ENCODE measurements at places on chromosomes 4 and X. TPM values are rescaled to one million over a fixed set of nuclear protein-coding genes. Genes with fewer than 3 reads are reported as not detected.
A peak's percentile ranks its signal among the peaks of the same experiment; 100 is the strongest.

Gene CLNK
- total RNA-seq, result not detected

Gene STPG2
- 2.4 TPM for total RNA-seq

Gene GUF1
- 15.3 TPM for total RNA-seq

Gene WDFY3
- total RNA-seq, result 79.4 TPM

Gene SLC38A5
- 6.6 TPM for total RNA-seq

Gene PABPC4L
- 1.5 TPM for total RNA-seq

Gene MAGEB1
- not detected for total RNA-seq

Gene MAGEA4
- not detected for total RNA-seq

Gene FRMPD4
- total RNA-seq, result under 0.01 TPM

Gene NRK
- 0.63 TPM for total RNA-seq

Gene CDS1
- 0.30 TPM for total RNA-seq

Gene TLR1
- 15.7 TPM for total RNA-seq

Gene C4orf51
- not detected for total RNA-seq

Gene ADH7
- not detected for total RNA-seq

Gene OTUD6A
- total RNA-seq, result not detected

Gene UGT2A1
- not detected for total RNA-seq

Gene TEC
- total RNA-seq, result 3.3 TPM

Gene GRIA3
- 0.78 TPM for total RNA-seq

Gene CSAG1
- not detected for total RNA-seq

Gene GBA3
- total RNA-seq, result not detected

Gene IGFBP7
- total RNA-seq, result 1,415 TPM

- no peak for DNase-seq
Measured at GRCh38 chr4:57233386-57233785, 123.2 kb upstream of the IGFBP7 start.

GRCh38 chr4:52015366-52015765 lies 4.8 kb downstream of the LRRC66 start:
- no peak for DNase-seq

GRCh38 chr4:73752424-73752823 lies 12.1 kb downstream of the CXCL8 start:
- no peak for DNase-seq

GRCh38 chr4:184268584-184269160 lies 51.0 kb upstream of the ENPP6 start:
- no peak for DNase-seq

GRCh38 chr4:88446124-88446523 lies 10.8 kb upstream of the HERC5 start:
- no peak for DNase-seq

DNA sequence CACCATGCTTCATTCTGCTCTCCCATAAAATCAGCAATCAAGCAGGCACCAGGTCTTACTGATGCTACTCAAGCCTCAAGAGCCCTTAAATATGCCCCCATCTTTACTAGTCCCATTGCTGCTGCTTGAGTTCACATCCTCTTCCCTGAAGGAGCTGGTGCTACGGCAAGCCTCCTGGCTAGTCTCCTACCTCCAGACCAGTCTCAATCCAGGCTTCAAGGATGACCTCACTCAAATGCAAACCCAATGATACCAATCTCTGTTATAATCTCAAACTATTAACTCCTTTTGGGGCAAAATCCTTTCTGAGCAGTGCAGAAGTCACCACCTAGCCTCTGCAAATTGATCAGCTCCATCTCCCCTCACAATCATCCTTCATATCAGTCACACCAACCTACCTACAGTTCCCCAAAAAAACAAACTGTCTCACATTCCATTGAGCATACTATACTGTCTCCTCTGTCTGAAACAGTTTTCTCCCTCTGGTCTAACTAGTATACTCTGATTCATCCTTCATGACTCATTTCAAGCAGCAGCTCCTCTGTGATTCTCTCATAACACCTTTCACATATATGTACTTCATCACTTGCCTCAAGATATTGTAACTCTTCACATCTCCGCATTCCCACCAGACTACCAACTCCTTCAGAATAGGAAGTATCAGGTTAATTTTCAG lies 30.0 kb downstream of the PAPSS1 start:
- no peak for DNase-seq

DNA sequence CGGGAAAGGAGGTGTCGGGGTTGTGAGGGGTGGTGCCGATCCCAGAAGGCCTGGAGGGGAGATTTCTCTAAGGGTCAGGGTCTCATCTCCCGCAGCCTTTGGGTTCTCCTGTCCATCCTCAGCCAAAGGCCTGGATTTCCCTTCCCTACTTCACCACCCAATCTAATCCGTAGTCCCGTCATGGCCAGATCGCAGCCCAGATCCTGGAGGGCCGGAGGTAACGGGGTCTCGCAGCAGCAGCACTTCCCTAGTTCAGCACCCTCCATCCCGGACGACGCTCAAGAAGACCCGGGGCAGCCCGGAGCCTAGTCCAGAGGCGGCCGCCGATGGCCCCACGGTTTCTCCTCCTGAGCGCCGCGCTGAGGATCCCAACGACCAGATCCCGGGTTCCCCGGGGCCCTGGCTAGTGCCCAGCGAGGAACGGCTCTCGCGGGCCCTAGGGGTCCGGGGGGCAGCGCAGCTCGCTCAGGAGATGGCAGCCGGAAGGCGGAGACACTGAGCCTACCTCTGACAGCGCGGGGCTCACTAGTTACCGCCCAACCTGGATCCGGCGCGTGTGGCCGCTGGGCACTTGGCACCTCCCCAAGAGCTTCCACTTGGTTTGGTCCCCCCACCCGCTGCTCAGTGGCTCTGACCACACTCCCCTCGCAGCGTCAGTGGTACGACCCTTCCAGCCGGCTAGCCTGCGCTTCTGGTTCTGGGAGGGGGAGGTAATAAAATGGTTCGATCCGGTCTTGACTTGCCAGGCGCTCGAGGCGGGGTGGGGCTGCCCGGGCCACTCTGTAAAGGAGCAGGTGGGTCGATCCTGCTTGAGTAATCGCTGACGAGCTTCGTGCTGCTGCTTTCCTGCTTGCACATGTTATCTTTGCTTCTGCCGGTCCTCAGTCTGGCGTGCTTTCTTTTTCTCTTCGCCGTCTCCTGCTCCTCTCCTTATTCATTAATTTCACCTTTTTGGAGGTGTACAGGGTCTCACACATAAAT lies 3.6 kb downstream of the MAGIX start:
- peak; percentile 36 for DNase-seq

DNA sequence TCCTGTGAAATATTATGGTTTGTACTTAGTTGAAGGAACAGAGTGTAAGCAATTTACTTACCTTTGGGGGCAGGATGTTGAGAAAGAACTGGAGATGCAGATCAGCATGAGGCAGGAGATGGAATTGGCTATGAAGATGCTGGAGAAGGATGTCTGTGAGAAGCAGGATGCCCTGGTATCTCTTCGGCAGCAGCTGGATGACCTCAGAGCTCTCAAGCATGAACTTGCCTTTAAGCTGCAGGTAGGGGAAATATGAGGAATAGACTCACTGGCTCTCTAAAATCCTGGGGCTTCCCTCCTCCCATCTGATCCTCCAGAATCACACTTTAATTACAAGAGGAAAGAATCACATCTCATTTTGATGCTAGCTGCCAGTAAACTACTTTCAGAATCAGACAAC lies 51.0 kb downstream of the GRSF1 start:
- no peak for DNase-seq

GRCh38 chr4:107890779-107891178 lies 40.6 kb upstream of the CYP2U1 start:
- DNase-seq, result no peak

GRCh38 chr4:18318682-18319388 lies 297.3 kb upstream of the LCORL start:
- no peak for DNase-seq

GRCh38 chr4:53986062-53986461 lies 78.3 kb downstream of the CHIC2 start:
- DNase-seq, result no peak

DNA sequence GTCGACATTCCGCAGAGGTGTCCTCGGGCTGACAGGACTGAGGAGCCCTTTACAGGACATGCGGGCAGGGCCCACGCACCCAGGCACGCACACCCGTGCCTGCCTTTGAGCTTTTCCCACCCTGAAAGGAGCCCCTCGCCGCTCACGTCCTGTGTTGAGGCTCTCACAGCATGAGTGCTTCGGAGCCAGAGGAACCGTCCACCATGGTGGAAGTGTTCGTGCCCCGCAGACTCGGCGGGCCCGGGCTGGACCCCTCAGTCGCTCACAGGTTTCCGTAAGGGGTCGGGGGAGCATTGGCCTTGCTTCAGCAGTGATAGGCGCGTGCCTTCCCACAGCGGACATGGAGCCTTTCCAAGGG lies 36.9 kb downstream of the PIGG start:
- DNase-seq, result no peak

GRCh38 chr4:87532907-87533306 lies 3.7 kb upstream of the SPARCL1 start:
- no peak for DNase-seq

DNA sequence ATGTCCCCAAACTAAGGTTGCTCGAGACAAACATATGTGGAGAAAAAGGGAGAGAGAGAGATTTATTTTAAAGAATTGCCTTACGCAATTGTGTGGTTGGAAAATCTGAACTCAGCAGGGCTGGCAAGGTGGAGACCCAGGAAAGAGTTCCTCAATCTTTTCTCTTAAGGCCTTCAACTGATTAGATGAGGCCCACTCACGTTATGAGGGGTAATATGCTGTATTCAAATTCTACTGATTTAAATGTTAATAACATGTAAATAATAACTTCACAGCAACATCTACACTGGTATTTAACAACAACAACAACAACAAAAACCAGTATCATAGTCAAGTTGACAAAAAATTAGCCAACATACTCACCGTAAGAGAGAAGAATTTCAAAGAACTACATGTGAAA lies 14.6 kb downstream of the SERPINA7 start:
- DNase-seq, result no peak

DNA sequence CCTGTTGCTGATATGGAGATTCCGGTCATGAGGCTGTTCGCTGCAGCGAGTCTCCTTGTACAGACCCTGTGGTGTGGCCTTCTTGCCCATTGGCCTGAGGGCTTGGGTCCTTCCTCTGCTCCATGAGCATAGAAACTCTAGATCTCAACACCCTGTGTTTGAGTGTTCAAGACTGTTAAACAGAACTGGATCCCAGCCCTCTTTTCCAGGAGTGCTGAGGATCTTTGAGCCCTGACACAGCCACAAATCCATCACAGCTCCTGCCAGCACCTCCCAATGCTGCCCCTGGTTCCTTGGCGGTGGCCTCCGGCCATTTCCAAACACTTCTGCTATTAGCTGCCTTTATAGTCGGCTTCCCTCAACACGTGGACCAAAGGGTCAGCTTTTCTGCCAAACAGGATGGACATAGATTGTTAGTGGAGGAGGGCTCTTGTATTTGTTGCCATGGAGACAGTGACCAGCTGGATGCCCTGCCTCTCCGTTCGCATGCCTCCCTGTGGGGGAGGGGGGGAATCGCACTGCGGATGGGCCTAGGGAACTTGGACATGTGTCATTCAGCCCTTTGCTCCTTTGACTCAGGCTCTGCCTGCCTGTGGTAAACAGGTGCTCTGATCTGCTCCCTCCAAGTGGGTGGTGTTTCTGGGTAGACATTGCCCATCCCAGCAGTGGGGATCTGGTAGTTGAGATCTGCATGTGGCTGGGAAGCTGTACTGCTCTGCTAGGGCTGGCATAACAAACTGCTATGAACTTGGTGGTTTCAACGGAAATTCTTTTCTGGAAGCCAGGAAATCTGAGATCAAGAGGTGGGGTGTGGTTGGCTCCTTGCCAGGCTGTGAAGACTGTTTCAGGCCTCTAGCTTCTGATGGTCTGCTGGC lies 6.9 kb upstream of the WDR1 start:
- no peak for DNase-seq

- no peak for DNase-seq
Measured at GRCh38 chr4:13601848-13602247, 25.7 kb downstream of the BOD1L1 start.

GRCh38 chrX:153063315-153063714 lies 7.0 kb downstream of the PNMA3 start:
- no peak for DNase-seq

DNA sequence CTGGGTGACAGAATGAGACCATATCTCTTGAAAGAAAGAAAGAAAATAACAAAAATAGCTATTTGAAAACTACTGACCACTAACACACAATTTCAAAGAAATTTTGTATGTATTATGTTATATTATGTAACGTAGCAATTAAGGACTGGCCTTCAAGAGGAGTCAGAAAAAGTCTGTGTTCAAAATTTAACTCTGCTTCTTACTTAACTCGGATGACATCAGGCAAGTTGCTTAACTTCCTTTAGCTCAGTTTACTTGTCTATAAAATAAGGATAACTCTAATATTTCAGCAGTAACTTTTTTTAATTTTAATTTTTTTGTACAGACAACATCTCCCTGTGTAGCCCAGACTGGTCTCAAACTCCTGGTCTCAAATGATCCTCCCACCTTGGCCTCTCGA lies 14.6 kb upstream of the PRSS12 start:
- no peak for DNase-seq

DNA sequence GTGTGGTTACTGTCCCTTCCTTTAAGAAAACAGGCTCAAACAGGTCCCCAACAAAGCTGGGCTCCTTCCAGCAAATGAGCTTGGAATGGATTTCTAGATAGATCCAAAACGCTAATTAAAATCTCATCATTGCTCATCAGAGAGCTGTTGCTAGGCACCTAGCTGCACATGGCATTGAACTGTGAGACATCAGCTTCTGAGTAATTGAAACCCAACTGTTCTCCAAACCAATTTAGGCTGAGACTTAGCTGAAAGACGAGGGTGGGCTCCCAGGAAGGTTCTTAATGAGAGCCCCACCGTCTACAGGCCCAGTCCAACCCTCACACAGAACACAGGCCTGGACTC lies 59.1 kb downstream of the FAM184B start:
- no peak for DNase-seq

GRCh38 chr4:20825505-20825904 lies 125.2 kb downstream of the PACRGL start:
- DNase-seq, result no peak

- DNase-seq, result no peak
Measured at GRCh38 chr4:165635951-165636350, 237.1 kb upstream of the TLL1 start.

GRCh38 chrX:3268829-3269228 lies 77.6 kb downstream of the MXRA5 start:
- no peak for DNase-seq

GRCh38 chrX:71053217-71053621 lies 14.9 kb downstream of the SNX12 start:
- DNase-seq, result no peak

Measured in tibial nerve (tissue), 4 donors.